ENCODE measurements at places on chromosomes 6 and 20.

- DNase-seq: no peak
- peak overlapping the region; percentile 76 for H3K4me3 ChIP-seq
- no peaks in the 10 kb centered on the region for H3K27me3 ChIP-seq
- H3K27ac ChIP-seq: peak overlapping the region; percentile 37
- H3K4me1 ChIP-seq: peaks cover 40% of the 10 kb centered on the region
Observed at GRCh38 chr6:10723567-10723881, 654 bp downstream of the TMEM14C start.

DNA sequence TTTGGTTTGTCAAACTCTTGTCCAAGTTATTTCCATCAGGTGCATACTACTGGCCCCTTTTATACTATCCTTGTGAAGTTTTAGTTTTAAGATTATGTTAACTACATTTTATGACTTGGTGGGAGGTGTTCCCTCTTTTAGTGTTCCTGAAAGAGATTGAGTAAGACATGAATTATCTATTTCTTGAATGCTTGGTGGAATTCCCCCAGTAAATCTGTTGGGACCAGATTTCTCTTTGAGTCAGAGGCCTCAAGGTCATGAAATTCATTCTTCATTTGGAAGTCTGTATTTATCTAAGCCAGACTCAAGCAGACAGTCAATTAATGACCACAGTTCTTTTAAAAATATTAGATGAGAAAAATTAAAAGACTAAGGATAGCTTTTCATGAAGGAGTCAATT is 81.3 kb downstream of the MOXD1 start:
- no peak overlapping the region for H3K4me3 ChIP-seq
- no peak overlapping the region for H3K27ac ChIP-seq
- no peaks in the 10 kb centered on the region for H3K27me3 ChIP-seq
- no peaks in the 10 kb centered on the region for H3K36me3 ChIP-seq

DNA sequence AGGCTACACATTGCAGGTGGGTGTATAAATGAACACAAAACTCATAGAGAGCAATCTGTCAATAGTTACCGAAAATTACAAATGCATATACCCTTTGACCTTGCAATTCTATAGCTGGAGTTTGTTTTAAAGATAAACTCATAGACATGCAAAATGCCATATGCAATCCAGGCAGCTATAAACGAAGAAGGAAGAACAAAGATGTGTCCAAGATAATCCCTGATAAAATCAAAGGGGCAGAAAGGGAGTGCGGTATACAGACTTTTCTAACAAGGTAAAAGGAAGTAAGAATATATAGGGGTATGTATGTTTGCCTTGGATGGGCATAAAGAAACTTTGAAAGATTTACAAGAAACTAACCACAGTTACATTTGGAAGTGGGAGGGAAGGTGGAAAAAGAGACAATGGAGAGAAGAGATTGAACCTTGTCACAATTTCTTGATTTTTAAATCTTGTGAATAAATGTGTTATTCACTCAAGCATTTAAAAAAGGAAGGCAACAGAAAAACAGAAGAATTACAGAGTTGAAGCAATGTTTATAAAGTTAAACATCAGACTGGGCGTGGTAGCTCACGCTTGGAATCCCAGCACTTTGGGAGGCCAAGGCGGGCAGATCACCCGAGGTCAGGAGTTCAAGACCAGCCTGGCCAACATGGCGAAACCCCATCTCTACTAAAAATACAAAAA is 29.9 kb downstream of the FAM8A1 start:
- H3K4me1 ChIP-seq: peaks cover 14% of the 10 kb centered on the region
- no peak overlapping the region for H3K4me3 ChIP-seq
- H3K27me3 ChIP-seq: no peaks in the 10 kb centered on the region
- no peak overlapping the region for H3K27ac ChIP-seq

DNA sequence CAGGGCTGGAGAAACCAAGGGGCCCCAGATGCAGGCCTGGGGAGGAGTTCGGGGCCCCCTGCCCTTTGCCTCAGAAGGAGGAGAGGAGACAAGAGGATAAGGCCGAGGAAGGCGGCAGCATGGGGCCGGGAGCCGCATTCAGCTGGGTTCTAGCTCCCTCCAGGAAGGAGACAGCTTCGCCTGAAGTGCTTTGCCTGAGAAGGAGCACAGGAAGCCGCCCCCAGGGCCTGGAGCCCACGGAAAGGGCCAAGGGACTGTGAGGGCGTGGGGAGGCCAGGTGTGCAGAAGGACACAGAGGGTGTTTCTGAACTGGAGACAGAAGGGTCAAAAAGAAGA is 121.4 kb downstream of the AGPAT4 start:
- H3K4me1 ChIP-seq: no peaks in the 10 kb centered on the region
- no peak overlapping the region for H3K27ac ChIP-seq
- no peak for DNase-seq
- H3K4me3 ChIP-seq: no peak overlapping the region
- peaks cover 6% of the 10 kb centered on the region for H3K36me3 ChIP-seq

DNA sequence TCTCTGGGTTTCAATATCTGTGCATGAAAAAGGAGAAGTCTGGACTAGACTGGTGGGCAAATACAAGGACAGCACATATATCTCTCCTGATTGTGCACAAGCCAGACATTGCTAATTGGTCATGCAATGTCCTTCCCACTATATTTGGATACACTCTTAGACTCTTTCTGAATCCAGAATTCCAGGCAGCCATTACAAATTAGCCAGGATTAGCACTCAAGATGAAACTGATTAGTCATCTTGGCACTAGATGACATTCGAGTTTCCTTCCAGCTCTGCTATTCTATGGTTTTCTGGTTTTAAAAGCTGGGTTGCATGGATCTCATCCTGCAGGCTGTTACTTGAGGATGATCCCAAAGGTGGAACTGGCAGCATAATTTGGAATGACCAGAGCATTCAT is 73.2 kb downstream of the SCP2D1 start:
- H3K4me3 ChIP-seq: no peak overlapping the region
- DNase-seq: no peak
- H3K36me3 ChIP-seq: no peaks in the 10 kb centered on the region
- no peak overlapping the region for H3K27ac ChIP-seq
- no peaks in the 10 kb centered on the region for H3K27me3 ChIP-seq

DNA sequence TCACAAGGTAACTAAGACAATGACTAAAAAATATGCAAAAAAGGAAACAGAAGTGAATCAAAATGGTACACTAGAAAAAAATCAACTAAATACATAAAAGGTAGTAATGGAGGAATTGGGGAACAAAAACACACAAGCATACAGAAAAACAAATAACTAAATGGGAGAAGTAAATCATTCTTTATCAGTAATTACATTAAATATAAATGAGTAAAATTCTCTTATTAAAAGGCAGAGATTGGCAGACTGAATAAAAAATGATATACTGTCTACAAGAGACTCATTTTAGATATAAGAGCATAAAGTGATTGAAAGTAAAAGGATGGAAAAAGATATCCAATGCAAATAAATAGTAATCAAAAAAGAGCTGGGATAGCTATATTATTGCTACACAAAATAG is 39.4 kb upstream of the VEGFA start:
- H3K27me3 ChIP-seq: no peaks in the 10 kb centered on the region
- H3K4me1 ChIP-seq: peaks cover 31% of the 10 kb centered on the region
- DNase-seq: no peak

DNA sequence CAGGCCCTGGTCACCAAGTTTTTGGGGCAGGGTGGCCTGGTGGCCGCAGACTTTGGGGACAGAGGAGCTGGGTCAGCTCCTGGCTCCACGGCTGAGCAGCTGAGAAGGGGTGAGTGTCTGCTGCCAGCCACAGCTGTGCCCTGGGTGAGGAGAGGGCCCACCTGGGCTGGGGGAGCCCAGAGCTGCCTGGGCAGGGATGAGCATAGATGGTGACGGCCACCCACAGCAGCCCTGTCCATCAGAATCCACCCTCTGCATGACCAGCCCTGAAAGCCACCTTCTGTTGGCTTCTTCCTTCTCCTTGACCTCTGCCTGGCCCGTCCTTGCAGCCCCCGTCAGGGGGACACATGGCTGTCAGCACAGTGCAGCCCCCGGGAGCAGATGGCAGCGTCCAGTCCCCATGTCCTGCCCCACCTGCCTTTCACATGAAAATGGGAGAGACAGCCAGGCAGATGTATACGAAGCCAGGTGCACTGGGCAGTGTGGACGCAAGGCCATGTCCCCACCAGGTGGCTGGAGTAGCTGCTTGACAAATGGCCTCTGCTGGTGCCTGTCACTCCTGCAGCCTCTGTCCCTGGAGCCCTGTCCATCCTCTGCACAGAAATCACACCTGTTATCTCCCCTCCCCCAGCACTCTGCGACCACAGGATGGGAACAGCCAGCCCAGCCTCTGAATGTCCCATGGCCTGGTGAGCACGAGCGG is 220.8 kb downstream of the PREX1 start:
- H3K36me3 ChIP-seq: no peaks in the 10 kb centered on the region
- no peak overlapping the region for H3K27ac ChIP-seq
- H3K27me3 ChIP-seq: no peaks in the 10 kb centered on the region
- no peak for DNase-seq
- no peak overlapping the region for H3K4me3 ChIP-seq

- no peak for DNase-seq
- H3K4me1 ChIP-seq: peaks cover 2% of the 10 kb centered on the region
- H3K4me3 ChIP-seq: no peak overlapping the region
- no peaks in the 10 kb centered on the region for H3K27me3 ChIP-seq
Observed at GRCh38 chr6:31479933-31480535, 17.9 kb upstream of the MICB start.

DNA sequence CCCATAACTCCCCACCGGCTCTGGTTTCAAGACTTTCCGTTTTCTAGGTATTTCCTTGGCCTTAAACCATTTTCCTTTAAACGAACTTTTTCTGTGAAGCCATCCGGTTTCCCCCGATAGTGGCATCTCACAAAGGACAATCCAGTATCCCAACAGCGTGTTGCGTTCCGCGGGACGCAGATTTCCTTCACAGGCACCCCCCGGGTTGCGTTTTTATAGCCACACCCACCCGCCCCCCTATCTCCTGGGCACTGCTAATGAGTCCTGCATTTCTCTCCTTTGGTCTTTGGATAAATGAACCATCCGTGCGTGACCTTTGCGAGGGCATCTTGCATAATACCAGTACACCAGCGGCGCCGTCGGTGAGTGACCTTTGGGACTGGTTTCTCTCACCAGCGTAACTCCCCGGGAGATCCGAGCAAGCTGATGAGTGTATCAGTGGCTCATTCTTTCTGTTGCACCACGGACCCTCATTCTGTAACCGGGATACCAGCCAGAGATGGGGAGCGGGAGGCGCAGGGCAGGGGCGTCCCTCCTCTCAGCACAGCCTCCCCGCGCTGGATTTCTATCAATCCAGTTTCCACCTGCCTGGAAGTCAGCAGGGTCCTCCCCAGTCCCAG is 586 bp upstream of the NQO2 start:
- peak overlapping the region; percentile 69 for H3K27ac ChIP-seq
- no peak for DNase-seq
- H3K27me3 ChIP-seq: no peaks in the 10 kb centered on the region
- no peaks in the 10 kb centered on the region for H3K36me3 ChIP-seq
- H3K4me1 ChIP-seq: peaks cover 32% of the 10 kb centered on the region
- peak overlapping the region; percentile 75 for H3K4me3 ChIP-seq

DNA sequence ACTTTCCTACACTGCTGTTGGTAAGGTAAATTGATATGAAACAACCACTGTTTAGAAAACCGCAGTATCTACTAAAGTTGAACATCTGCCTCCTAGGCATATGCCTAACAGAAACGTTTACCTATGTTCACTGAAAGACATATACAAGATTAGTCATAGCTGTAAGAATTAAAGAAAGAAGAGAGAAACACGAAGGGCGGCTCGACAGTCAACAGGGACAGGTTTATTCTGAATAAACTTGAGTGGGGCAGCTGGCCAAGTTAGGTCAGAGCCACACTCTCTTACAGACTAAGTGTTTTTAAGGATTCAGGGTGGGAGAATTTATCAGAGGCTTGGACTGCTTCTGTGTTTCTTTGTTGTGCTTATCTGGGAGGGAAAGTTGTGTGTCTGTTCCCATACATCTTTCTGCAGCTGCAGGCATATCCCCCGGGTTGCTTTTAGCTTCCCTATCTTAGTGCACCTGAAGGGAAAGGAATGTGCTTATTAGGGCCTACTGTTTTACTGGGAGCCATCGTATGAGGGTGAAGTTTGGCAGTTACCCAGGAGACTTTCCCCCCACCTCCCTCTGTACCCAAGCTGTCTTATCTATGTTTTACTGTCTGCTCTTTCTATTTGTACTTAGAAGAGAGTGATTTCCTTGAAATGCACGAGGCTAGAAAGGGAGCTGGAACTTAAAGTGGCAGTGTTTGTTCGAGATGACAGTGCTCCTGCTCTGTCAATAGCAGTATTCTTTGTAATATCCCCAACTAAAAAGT is 20.4 kb downstream of the PROCR start:
- H3K4me1 ChIP-seq: no peaks in the 10 kb centered on the region
- H3K27ac ChIP-seq: no peak overlapping the region
- H3K4me3 ChIP-seq: no peak overlapping the region

DNA sequence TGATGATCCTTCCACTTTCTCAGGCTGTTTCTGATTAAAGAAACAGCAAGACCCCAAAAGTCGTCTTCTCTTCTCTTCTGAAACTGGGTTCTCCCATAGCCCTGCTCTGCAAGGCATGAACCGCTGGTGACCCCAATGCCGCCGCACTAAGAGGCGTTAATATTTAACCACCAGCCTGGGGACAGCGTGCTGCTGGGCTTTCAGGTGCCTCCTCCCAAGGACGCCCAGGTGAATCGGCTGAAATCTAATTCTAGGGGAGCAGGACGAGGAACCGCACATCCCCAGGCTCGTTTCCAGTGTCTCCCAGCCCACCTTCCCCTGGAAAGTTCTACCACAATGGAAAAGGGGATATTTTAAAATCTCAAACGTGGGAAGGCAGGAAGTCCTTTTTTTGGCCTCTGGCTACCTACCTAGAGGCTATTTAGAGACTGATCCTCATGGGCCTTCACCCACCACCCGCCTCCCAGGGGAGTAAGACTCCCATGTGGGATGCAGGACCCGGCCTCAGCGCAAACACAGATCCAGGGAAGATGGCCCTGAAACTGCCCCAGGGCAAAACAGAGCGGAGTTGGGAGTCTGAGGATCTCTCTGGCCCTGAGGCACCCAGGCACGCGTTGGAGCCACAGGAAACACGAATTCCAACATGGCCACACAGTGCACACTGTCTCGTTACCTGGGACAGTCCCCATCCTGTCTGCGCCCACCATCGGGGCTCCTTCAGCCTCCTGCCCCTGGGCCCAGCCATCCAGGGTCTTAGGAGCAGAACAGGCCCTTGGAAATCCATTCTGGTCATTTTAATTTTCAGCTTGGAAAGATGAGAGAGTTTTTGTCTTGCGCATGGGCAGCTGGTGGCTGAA is 56.2 kb downstream of the BMP7 start:
- H3K27me3 ChIP-seq: no peaks in the 10 kb centered on the region
- no peaks in the 10 kb centered on the region for H3K4me1 ChIP-seq
- H3K36me3 ChIP-seq: no peaks in the 10 kb centered on the region
- no peak overlapping the region for H3K4me3 ChIP-seq
- no peak overlapping the region for H3K27ac ChIP-seq

- no peak for DNase-seq
- H3K27me3 ChIP-seq: no peaks in the 10 kb centered on the region
- H3K4me1 ChIP-seq: no peaks in the 10 kb centered on the region
- H3K4me3 ChIP-seq: no peak overlapping the region
- no peak overlapping the region for H3K27ac ChIP-seq
- peaks cover 11% of the 10 kb centered on the region for H3K36me3 ChIP-seq
Observed at GRCh38 chr20:62313021-62313420, 10.2 kb downstream of the ADRM1 start.

GRCh38 chr20:37737826-37738420 is 44.1 kb downstream of the CTNNBL1 start:
- peaks cover 61% of the 10 kb centered on the region for H3K36me3 ChIP-seq
- H3K4me3 ChIP-seq: no peak overlapping the region
- no peak for DNase-seq
- no peak overlapping the region for H3K27ac ChIP-seq
- no peaks in the 10 kb centered on the region for H3K27me3 ChIP-seq
- no peaks in the 10 kb centered on the region for H3K4me1 ChIP-seq

GRCh38 chr6:11290027-11290426 is 57.6 kb upstream of the NEDD9 start:
- H3K27ac ChIP-seq: no peak overlapping the region
- H3K27me3 ChIP-seq: no peaks in the 10 kb centered on the region
- no peak overlapping the region for H3K4me3 ChIP-seq
- H3K4me1 ChIP-seq: no peaks in the 10 kb centered on the region
- no peak for DNase-seq
